Activated CD4-positive, alpha-beta T cell treated with anti-CD3 and anti-CD28 coated beads, Interleukin-2, amount 50 U/mL, for 1 hour (primary cell): ENCODE measurements at places on chromosomes 7 and 10.
A peak's percentile ranks its signal among the peaks of the same experiment; 100 is the strongest.

GRCh38 chr10:14116021-14116420 is 214.7 kb downstream of the FRMD4A start:
- DNase-seq: no peak

DNA sequence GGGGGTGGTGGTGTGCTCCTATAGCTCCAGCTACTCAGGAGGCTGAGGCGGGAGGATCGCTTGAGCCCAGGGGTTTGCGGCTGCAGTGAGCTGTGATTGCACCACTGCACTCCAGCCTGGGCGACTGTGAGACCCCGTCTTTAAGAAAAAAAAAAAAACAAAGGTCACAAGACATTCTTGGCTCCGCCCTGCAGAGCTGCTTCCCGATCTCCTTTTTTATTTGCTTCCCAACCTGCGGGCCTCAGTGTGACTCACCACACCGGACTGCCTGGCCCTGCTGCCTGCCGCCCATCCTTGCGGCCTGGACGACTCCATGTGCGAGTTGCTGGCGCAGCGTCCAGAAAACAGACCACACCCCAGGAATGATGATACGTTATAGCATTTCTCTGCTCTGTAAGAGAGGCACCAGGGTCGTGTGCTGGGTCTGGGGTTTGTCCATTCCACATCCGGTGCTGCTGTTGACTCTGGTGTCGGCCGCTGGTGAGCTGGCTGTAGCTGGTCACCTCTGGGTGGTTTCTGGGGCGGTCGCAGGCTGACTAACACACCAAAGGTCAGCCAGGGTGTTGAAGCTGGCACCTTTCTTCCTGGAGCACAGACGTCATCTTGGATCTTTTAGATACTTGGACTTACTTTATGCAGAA is 123.6 kb downstream of the TCF7L2 start:
- no peak for DNase-seq

DNA sequence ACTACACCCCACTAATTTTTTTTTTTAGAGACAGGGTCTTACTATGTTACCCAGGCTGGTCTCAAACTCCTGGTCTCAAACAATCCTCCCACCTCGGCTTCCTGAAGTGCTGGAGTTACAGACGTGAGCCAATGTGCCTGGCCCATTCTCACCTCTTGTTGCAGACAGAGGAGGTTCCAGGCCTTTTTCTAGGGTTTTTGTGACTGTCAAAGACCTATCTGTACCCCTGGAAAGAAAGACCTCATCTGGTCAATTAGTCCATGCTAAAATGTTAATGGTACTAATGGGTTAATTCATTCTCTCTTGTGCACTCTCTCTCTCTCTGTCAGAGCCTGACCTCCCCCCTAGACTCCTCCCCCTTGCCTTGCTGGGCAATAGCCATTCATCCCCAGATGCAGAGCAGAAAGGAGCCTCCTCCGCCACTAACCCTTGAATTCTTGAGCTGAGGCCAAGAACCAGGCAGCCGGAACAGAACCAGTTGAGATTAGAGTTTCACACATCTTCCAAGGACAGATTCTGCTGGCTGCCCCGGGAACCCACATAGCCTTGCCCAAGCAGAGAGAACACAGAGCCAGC is 209.7 kb downstream of the SKIDA1 start:
- DNase-seq: no peak

- DNase-seq: peak; percentile 4
Observed at GRCh38 chr10:16950656-16951601, 133.7 kb upstream of the RSU1 start.
